ENCODE measurements at places on chromosomes 12 and 14.

DNA sequence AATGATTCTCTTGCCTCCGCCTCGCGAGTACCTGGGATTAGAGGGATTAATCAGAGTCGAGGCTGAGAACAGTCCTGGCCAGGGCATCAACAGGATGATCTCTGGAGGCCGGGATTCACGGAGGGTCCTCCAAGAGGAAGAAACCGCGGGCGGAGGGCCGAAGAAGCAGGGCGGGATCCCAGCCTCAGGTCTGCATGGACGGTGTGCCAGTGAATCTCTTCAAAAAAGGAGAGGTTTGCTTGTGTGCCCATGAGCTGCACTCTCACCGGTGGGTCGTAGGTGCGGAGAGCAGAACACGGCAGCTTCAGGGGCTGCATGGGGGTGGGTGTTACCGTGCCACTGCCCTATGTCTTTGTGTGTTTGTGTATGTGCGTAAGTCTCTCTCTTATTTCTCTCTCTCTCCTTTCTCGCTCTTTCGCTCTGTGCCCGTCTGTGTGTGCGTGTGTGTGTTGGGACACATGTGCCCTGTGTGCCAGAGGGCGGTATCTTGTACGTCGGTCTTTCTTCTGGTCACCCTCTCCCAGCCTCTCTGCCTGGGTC is 768.2 kb upstream of the ALG10B start:
- H3K27me3 ChIP-seq = no peaks in the 10 kb centered on the region
- no peaks in the 10 kb centered on the region for H3K4me1 ChIP-seq
- H3K27ac ChIP-seq = no peak overlapping the region
- no peak for DNase-seq
- H3K36me3 ChIP-seq = no peaks in the 10 kb centered on the region

- H3K27me3 ChIP-seq = peaks cover 16% of the 10 kb centered on the region
- no peak overlapping the region for H3K4me3 ChIP-seq
- no peak for DNase-seq
- no peaks in the 10 kb centered on the region for H3K4me1 ChIP-seq
- no peaks in the 10 kb centered on the region for H3K36me3 ChIP-seq
These were observed 204.8 kb downstream of the NUAK1 start for GRCh38 chr12:105933671-105934665.

DNA sequence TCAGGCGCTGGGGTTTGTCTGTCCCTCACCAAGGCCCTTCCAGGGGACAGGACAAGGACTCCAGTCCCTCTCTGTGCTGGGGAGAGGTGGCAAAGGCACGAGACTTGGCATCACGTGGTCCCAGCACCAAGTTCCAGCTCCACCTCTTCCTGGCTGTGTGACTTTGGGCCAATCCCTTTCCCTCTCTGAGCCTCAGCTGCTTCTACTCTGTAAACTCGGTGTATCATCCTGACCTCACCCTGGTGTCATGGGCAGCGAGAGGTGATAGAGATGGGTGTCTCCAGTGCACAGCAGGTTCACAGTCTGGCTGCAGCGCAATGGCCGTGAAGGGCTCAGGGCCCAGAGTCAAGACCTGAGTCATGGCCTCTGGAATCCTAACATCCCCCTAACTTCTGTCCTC is 54.0 kb downstream of the MVK start:
- peaks cover 58% of the 10 kb centered on the region for H3K27me3 ChIP-seq
- no peak for DNase-seq
- no peak overlapping the region for H3K27ac ChIP-seq
- no peak overlapping the region for H3K4me3 ChIP-seq
- peaks cover 6% of the 10 kb centered on the region for H3K4me1 ChIP-seq
- peaks cover 14% of the 10 kb centered on the region for H3K36me3 ChIP-seq

DNA sequence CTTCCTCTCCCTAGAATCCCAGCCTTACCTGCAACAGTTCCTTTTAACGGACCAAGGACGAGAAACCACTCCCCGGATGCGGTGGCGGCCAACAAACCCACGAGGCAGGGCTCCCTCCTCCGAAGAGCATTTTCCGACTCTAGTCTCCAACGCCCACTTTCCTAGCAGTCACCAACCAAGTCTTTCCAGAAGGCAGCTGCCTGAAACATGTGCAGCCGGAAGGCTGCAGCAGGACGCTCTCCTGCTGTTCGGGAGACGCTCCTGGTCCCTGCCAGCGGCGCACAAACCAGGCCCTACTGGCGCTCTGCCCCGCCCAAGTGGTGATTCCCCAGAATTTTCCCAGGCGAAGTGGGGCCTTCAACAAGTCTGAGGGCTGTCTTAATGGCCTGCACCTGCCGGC is 21.1 kb upstream of the ADAM20 start:
- DNase-seq = no peak
- no peaks in the 10 kb centered on the region for H3K27me3 ChIP-seq
- H3K27ac ChIP-seq = no peak overlapping the region

DNA sequence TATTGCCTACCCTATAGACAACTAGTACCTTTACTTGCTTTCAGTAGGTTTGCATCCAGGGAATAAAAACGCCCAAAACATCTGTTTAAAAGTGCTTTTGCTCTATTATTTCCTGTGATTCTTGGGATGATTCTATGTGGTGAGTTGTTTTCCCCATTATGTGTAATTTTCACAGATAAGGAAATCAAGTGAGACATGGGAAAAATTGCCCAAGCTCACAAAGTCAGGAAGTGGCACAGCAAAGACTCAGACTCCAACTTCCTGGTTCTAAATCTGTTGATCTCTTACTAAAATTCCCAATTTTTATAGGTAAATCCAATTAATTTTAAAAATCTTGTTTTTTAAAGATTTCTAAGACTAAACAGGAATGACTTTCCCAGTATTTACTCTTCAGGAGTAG is 39.0 kb downstream of the NID2 start:
- H3K4me1 ChIP-seq = no peaks in the 10 kb centered on the region
- H3K27ac ChIP-seq = no peak overlapping the region
- H3K27me3 ChIP-seq = no peaks in the 10 kb centered on the region
- no peak overlapping the region for H3K4me3 ChIP-seq
- H3K36me3 ChIP-seq = no peaks in the 10 kb centered on the region

- H3K27ac ChIP-seq = no peak overlapping the region
- no peaks in the 10 kb centered on the region for H3K4me1 ChIP-seq
- no peak for DNase-seq
These were observed 105.8 kb downstream of the KCNC2 start for GRCh38 chr12:75103822-75104221.

GRCh38 chr12:11753150-11753499 is 103.7 kb downstream of the ETV6 start:
- no peak overlapping the region for H3K4me3 ChIP-seq
- peaks cover 6% of the 10 kb centered on the region for H3K36me3 ChIP-seq
- no peaks in the 10 kb centered on the region for H3K27me3 ChIP-seq
- peaks cover 26% of the 10 kb centered on the region for H3K4me1 ChIP-seq

GRCh38 chr12:62248873-62249272 is 11.3 kb upstream of the USP15 start:
- no peak overlapping the region for H3K27ac ChIP-seq
- H3K36me3 ChIP-seq = no peaks in the 10 kb centered on the region
- peaks cover 6% of the 10 kb centered on the region for H3K4me1 ChIP-seq

GRCh38 chr12:2531371-2531770 is 263.4 kb upstream of the FKBP4 start:
- DNase-seq = no peak
- H3K27me3 ChIP-seq = peaks cover 33% of the 10 kb centered on the region
- no peaks in the 10 kb centered on the region for H3K36me3 ChIP-seq
- H3K27ac ChIP-seq = no peak overlapping the region

DNA sequence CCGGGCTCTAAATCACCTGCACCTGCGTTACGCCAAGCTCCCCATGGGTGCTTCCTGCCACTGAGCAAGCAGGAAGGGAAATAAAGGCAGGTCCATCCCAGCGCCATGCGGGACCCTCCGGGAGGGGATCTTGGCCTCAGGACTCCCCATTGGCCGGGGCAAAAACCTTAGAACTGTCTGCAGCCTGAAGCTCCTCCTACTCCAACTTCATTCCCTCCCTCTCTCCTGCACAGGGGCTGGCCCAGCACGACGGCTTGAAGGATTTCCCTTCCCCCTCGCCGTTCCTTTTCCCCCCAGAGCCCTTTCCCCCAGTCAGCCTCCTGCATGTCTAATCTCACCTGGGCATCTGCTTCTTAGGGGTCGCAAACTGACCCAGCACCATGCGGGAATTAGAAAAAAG is 137.2 kb upstream of the NCOR2 start:
- no peak overlapping the region for H3K27ac ChIP-seq
- DNase-seq = no peak
- no peaks in the 10 kb centered on the region for H3K4me1 ChIP-seq
- no peaks in the 10 kb centered on the region for H3K36me3 ChIP-seq
- peaks cover 8% of the 10 kb centered on the region for H3K27me3 ChIP-seq
- H3K4me3 ChIP-seq = no peak overlapping the region

GRCh38 chr12:120394483-120395367 is 25.8 kb upstream of the MSI1 start:
- no peak for DNase-seq
- peaks cover under 1% of the 10 kb centered on the region for H3K4me1 ChIP-seq
- no peak overlapping the region for H3K27ac ChIP-seq
- peaks cover 32% of the 10 kb centered on the region for H3K27me3 ChIP-seq

DNA sequence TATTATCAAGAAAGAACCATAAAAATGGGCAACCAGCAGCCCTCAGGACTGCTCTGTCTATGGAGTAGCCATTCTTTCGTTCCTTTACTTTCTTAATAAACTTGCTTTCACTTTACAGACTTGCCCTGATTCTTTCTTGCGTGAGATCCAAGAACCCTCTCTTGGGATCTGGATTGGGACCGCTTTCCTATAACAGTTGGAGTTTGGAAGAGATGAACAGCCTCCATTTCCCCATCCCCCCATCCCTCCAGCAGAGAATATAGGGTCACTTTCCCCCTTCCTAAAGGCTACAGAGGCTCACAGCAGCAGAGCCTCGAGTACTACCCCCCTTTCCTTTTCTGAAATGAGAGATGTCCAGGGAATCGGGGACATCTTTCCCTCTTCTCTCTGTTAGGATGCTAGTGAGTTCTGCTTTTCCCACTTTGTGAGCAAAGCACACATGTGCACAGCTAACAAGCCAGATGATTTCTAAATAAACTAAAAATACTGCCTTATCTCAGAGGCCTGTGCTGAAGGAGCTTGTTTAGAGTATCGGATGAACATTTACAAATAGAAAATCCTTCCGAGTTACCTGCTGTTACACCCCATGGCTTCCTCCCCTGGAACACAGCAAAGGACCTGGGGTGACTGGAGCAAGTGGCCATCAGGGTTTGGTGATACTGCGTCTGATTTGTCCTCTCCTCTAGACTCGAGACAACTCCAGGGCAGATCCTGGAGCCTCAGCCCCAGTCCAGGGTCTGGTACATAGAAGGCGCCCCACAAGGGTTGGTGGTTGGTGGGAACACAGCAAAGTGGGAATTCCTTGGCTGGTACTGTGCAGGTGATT is 144.2 kb downstream of the SLC38A6 start:
- no peak for DNase-seq
- H3K4me3 ChIP-seq = no peak overlapping the region
- H3K27me3 ChIP-seq = peaks cover 28% of the 10 kb centered on the region
- peaks cover 2% of the 10 kb centered on the region for H3K36me3 ChIP-seq

DNA sequence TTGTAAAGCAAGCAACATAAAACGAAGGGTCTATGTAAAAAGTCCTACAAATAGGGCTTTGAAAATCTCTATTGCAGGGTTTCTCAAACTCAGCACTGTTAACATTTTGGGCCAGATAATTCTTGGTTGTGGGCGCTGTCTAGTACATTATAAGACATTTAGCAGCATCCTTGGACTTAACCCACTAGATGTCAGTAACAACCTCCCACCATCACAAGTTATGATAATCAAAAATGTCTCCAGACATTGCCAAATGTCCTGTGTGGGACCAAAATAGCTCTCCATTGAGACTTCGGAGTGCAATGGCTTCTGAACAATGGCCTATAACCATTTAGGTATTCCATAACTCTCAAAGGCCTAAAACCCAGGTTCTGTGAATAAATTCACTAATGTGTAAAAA is 22.9 kb upstream of the DHRS7 start:
- no peaks in the 10 kb centered on the region for H3K36me3 ChIP-seq
- peaks cover 3% of the 10 kb centered on the region for H3K4me1 ChIP-seq
- peaks cover 8% of the 10 kb centered on the region for H3K27me3 ChIP-seq
- no peak for DNase-seq

DNA sequence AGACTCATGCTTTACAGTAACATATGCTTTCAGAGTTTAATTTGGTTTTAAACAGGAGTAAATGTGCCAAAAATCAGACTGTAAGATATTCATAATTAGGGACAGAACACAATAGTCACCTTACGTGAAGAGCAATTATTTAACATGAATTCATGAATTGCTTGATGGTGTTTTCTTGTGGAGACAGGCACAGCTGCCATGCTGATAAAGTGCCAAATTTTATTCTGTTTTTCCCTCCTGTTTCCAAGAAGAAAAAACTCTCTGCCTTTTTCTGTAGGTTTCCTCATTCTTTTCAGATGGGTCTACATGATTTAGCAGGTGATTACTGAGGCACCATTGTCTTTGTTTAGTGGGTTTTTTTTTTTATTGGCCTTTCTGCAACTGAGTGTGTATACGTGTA is 80.1 kb downstream of the C12orf42 start:
- H3K36me3 ChIP-seq = no peaks in the 10 kb centered on the region
- no peak overlapping the region for H3K27ac ChIP-seq
- H3K4me3 ChIP-seq = no peak overlapping the region
- no peaks in the 10 kb centered on the region for H3K4me1 ChIP-seq
- DNase-seq = no peak
- no peaks in the 10 kb centered on the region for H3K27me3 ChIP-seq

- no peaks in the 10 kb centered on the region for H3K27me3 ChIP-seq
- peaks cover 3% of the 10 kb centered on the region for H3K36me3 ChIP-seq
- no peak for DNase-seq
- H3K4me3 ChIP-seq = no peak overlapping the region
- peaks cover 7% of the 10 kb centered on the region for H3K4me1 ChIP-seq
- no peak overlapping the region for H3K27ac ChIP-seq
These were observed 27.8 kb downstream of the AACS start for GRCh38 chr12:125092872-125093680.

- no peaks in the 10 kb centered on the region for H3K4me1 ChIP-seq
- DNase-seq = no peak
- H3K36me3 ChIP-seq = peaks cover 8% of the 10 kb centered on the region
- H3K4me3 ChIP-seq = no peak overlapping the region
These were observed 19.7 kb upstream of the CLMN start for GRCh38 chr14:95339301-95339865.

DNA sequence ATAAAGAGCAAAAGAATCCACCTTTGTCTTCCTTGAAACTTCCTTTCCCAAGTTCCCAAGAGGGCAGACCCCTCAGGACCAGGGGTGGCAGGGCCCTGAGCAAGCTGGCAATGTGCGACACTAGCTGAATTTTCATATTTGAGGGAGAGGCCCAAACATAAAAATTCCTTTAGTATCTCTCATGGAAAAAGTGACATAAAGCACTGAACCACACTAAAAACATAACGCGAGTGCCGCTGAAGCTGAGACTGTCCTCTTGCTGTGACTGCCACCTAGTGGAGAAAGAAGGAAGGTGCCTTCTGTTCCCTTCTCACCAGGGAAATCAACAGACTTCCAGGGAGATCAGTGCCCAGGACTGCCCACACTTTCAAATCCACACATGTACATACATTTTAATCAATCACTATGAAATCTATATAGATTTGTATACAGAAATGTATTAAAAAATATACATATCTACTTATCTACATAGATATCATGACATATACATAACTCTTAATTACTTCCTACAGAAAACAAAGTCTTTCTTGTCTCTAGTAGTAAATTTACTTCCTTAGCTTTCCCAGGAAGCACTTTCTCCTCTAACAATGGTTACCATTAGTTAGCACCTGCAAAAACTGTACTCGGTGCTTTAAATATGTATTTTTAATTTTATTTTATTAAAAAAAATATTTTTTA is 53.8 kb downstream of the SSH1 start:
- peak; percentile 61 for DNase-seq
- no peaks in the 10 kb centered on the region for H3K36me3 ChIP-seq
- no peaks in the 10 kb centered on the region for H3K27me3 ChIP-seq
- no peaks in the 10 kb centered on the region for H3K4me1 ChIP-seq
